ENCODE measurements at places on chromosomes 11 and 22.

GRCh38 chr11:47184711-47185304, 1.4 kb downstream of the PACSIN3 start:
- no peak for DNase-seq

DNA sequence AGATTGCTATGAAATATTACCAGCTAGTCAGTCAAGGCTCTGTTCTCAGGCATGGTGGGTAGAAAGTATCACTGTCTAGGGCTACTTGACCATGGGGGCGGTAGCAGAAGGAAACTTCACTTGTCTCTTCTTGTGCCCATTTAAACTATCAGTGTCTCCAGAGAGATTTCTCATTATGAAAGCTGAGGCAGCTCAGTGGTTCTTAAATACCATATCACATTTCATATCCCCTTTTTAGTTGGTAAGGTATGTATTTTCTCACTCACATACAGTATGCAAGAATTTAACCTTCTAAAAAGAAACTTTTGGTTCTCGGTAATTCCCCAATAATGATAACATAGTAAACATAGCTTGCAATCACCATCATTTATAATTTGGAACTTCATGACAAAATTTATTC, 1180.0 kb upstream of the TENM4 start:
- no peak for DNase-seq

GRCh38 chr11:75591371-75591770, 29.3 kb downstream of the SERPINH1 start:
- DNase-seq = no peak

- no peak for DNase-seq
Observed at GRCh38 chr11:23079382-23079813, 219.1 kb upstream of the CCDC179 start.

- DNase-seq = peak; percentile 22
Observed at GRCh38 chr22:48685767-48686166, 1141.9 kb downstream of the BRD1 start.

- no peak for DNase-seq
Observed at GRCh38 chr22:17563936-17564391, 666 bp downstream of the SLC25A18 start.

DNA sequence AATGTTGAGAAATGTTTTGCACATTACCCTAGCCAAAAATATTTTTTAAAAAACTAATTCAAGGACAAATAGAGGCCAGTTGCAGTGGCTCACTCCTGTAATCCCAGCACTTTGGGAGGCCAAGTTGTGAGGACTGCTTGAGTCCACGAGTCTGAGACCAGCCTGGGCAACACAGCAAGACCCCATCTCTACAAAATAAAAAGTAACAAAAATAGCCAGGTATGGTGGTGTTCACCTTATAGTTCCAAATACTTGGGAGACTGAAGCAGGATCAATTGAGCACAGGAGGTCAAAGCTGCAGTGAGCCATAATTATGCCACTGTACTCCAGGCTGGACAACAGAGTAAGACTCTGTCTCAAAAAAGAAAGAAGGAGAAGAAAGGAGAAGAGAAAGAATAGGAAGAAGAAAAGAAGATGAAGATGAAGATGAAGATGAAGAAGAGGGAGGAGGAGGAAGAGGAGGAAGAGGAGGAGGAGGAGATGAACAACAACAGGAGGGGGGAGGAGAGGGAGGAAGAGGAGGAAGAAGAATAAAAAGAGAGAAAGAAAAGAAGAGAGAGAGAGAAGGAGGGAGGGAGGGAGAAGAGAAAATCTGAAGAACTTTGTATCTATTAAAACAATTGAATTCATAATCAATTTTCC, 136.5 kb downstream of the TTC28 start:
- DNase-seq = no peak

- DNase-seq = no peak
Observed at GRCh38 chr11:34604145-34604544, 16.7 kb upstream of the EHF start.

DNA sequence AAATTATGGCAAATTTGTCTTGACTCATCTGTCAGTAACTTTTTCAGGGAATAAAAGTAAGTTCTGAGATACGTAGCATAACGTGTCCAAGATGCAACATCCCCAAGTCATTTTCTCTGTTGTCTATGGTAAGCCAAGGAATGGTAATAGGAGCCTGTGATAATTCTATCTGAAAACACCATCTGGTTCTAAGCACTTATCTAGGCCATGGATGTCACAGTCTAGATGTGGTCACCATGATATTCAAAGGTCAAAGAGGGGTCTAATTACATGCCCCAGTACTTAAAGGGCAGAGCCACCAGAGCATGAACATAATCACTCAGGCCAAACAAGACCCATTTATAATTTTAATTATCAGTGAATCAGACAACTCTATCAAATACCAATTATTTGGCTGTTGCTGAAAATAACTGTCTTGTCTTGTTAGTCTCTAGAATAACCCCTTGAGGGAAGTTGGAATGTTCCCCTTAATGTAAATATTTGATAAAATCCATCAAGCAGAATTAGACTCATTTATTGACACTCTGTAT, 225.1 kb upstream of the MPPED2 start:
- DNase-seq = no peak

DNA sequence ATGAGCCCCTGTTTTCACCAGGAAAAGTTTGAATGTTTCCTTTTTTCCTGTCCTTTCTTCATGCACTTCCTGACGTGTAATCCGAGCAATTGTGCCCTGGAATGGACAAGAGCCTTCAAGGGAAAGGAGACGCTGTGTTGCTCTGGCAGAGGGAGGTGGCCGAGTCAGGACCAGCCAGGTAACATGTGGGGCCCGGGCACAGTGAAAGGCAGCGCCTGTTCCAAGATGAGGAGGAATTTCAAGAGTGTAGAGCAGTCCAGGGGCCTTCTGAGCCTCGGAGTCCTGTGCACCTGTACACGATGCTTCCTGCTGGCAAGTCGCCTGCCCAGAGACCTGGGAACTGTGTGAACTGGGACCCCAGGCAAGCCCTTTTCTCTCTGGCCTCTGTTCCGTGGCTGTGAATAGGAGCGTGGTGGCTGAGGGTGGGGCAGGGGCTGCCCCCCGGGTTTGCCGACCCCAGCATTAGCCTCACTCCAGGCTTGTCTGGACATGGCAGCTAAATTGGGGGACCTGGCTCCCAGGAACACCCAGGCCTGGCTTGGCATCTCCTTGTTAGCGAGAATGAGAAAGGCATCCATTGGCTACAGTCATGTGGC, 92.0 kb downstream of the MYEOV start:
- no peak for DNase-seq

- no peak for DNase-seq
Observed at GRCh38 chr22:25360891-25361645, 141.6 kb downstream of the CRYBB2 start.

DNA sequence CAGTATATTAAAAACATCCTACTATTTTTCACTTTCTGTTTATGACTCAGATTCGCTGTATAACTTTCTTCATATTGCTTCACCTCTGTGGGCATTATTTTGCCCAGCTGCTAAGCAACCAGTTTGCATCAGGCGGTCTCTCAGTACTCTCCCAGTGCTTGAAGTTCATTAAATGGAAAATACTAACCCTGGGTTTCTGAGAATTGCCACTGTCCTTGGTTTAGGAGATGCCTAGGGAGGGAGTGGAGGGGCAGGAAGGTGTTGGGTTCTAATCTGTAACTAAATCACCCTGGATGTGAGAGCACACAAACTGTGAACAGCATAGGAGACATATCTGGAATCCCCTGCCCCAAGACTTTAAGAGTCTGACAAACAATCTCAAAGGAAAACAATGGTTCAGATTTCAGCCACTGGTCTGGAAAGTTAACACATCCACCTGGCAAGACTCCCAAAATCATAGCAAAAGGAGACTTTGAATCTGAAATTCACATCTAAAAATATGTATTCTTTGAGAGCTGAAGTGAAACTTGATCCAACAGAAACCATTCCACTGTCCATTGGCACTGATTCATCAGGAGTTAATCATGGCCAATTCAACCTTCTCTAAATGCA, 540.0 kb downstream of the SOX6 start:
- DNase-seq = no peak

GRCh38 chr22:45911601-45912271, 65.2 kb downstream of the WNT7B start:
- no peak for DNase-seq

DNA sequence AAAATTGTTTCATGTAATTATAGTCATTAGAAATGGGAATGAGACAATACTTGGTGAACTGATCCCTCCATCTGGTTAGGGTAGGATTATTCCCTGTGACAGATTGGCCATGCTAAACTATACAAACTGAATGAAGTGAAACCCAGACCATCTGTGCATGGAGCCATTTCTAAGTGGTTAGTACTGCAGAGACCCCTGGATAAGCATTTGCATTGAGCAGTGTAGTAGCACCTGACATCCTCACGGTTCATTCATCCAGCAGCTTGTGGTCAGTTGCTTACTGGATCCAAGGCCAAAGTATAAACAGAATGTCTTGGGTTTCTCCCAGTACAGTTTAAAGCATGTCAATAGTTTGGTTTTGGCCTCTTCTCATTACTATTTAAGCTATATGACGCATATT, 93.8 kb upstream of the ARHGAP42 start:
- DNase-seq = no peak

GRCh38 chr22:44360668-44361381, 48.1 kb upstream of the SHISAL1 start:
- DNase-seq = peak; percentile 36

DNA sequence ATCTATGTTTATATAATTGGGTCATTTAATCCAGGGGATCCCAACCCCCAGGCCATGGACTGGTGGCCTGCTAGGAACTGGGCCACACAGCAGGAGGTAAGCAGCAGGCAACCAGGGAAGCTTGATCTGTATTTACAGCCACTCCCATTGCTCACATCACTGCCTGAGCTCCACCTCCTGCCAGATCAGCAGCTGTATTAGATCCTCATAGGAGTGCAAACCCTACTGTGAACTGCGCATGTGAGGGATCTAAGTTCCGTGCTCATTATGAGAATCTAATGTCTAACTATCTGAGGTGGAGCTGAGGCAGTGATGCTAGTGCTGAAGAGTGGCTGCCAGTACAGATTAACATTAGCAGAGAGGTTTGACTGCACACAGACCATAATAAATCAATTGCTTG, 32.8 kb downstream of the MS4A2 start:
- no peak for DNase-seq

GRCh38 chr22:19626042-19626587, 88.2 kb upstream of the SEPTIN5 start:
- no peak for DNase-seq

DNA sequence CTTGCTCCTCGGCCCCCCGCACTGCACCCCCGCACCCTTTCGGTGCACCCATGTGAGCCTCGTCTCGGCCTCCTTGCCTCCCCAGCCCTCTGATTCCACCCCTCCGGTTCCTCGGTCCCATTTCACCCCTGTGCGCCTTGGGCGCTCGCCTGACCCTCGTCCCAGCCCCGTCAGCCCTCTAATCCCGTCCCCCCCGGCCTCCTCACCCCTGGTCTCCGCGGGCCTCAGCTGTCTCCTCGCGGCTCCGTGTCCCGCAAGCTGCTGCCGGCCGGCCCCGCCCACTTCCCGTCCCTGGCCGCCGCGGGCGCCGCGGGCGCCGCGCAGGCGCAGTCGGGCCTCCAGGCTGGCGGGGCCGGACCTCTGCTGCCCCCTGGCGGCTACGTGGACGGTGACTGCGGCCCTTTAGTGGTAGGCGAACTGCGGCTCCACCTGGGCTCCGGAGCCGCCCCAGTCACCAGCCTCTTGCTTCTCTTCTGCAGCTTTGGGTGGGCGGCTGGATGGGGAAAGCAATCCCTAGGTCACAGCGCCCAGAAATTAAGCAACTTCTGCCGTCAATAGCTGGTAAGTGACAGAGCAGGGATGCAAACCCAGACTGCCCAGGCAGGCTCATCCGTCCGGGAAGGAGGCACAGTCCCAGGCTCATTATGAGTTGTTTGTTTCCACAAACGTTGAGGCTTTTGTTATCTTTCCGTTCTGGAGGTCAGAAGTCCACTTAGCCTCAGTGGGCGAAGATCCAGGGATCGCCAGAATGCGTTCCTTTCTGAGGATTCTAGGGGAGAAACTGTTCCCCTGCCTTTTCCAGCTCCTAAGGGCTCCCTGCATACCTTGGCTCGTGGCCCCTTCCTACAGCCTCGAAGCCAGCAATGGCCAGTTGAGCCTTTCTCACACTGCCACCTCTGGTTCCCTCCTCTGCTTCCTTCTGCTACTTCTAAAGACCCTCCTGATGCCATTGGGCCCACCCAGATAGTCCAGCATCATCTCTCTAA, at the start of gene PPM1F:
PPM1F (minus strand) TSS at position 263 of the 986 bp plus-strand sequence. CDS start 6,800 bp downstream, outside the sequence.
- DNase-seq = peak; percentile 94

- no peak for DNase-seq
Observed at GRCh38 chr22:20237480-20238440, 30.4 kb downstream of the RTN4R start.

- no peak for DNase-seq
Observed at GRCh38 chr11:129402206-129403171, 26.8 kb downstream of the BARX2 start.

DNA sequence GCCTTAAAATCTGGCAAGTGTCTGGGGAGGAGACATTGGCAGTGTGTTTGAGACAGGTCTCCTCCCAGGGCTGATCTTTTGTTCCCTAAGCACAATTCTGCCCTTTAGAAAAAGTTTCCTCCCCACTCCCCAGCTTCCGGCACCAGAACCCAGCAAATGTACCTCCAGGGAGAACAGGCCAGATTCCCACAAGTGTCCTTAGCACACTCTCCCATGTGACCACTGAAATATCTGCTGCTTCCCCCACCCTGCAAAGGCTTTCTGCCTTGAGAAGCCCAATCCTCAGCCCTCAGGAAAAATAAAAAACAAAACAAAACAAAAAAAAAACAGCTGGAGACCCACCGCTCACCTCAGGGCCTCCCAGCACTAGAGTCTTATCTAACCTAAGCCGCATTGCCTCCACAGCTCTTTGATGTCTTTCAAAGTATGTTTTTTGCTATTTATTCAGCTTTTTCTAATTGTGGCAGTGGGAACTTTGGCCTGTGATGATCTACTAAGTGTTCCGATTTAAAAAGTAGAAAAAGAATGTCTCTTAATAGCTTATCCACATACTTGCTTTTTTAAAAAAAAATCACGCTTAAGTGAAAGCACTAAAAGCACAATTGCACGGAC, 29.0 kb upstream of the FBLN1 start:
- DNase-seq = no peak

DNA sequence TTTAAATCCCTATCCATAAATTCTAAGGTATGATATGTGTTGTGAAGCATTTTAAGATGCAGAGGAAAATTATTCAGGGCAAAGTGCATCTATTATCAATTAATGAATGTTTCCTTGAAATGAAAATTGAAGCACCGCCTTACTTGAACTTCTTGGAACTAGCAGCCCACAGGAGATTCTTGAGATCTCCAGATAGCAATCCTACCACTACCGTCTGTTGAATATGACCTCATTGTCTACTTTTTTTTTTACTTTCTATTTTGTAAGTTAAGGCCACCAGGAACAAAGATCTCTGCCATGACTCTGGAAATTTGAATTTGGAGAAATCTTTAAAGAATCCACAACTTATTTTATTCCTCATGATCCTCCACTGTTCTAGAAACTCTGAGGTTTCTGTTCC, 808.7 kb downstream of the KCNA4 start:
- no peak for DNase-seq

GRCh38 chr11:126748100-126748791, 252.3 kb downstream of the KIRREL3 start:
- DNase-seq = no peak

GRCh38 chr22:17767233-17768065, 6.8 kb downstream of the BID start:
- no peak for DNase-seq
